Esophagus squamous epithelium (tissue), 5 donors: ENCODE measurements at places on chromosomes 16 and 17.

- H3K27ac ChIP-seq, result no peak overlapping the region
- peaks cover 45% of the 10 kb centered on the region for H3K4me1 ChIP-seq
- no peak for DNase-seq
- no peaks in the 10 kb centered on the region for H3K36me3 ChIP-seq
- no peak overlapping the region for H3K4me3 ChIP-seq
Measured at GRCh38 chr16:82049484-82049883, 14.4 kb downstream of the HSD17B2 start.

GRCh38 chr17:27542841-27543463 lies 86.7 kb downstream of the KSR1 start:
- no peak for DNase-seq
- peaks cover 72% of the 10 kb centered on the region for H3K4me1 ChIP-seq
- H3K27ac ChIP-seq, result no peak overlapping the region
- H3K4me3 ChIP-seq, result no peak overlapping the region
- H3K36me3 ChIP-seq, result no peaks in the 10 kb centered on the region
- H3K27me3 ChIP-seq, result no peaks in the 10 kb centered on the region

- no peaks in the 10 kb centered on the region for H3K27me3 ChIP-seq
- DNase-seq, result no peak
Measured at GRCh38 chr16:46712911-46713310, 23.5 kb downstream of the ORC6 start.

- H3K36me3 ChIP-seq, result no peaks in the 10 kb centered on the region
- DNase-seq, result no peak
- H3K27ac ChIP-seq, result peak overlapping the region; percentile 91
- peaks cover 29% of the 10 kb centered on the region for H3K4me1 ChIP-seq
- H3K4me3 ChIP-seq, result no peak overlapping the region
Measured at GRCh38 chr16:84198401-84198800, 7.4 kb downstream of the ADAD2 start.

DNA sequence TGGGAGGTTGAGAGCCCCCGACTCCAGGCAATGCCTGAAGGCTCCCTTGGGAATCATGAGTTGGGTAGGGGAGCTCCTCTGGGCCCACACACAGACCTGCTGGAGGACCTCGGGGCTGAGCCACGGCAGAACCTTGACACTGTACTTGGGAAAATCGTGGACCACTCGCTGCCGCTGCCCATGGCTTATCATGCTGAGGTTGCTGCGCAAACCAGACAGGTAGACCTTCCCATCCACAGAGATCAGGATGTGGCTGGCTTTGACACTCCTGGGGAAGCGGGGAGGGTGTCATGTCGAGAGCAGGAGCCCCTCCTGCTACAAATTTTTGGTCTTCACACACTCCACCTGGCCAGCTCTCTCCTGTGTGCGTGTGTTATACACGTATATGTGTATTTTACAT lies 7.2 kb upstream of the LIMD2 start:
- H3K27me3 ChIP-seq, result no peaks in the 10 kb centered on the region
- peaks cover 92% of the 10 kb centered on the region for H3K36me3 ChIP-seq
- no peak overlapping the region for H3K4me3 ChIP-seq
- H3K4me1 ChIP-seq, result peaks cover 19% of the 10 kb centered on the region
